ENCODE measurements at places on chromosomes 3 and 15. TPM values are rescaled to one million over a fixed set of nuclear protein-coding genes. Genes with fewer than 3 reads are reported as not detected.

DNA sequence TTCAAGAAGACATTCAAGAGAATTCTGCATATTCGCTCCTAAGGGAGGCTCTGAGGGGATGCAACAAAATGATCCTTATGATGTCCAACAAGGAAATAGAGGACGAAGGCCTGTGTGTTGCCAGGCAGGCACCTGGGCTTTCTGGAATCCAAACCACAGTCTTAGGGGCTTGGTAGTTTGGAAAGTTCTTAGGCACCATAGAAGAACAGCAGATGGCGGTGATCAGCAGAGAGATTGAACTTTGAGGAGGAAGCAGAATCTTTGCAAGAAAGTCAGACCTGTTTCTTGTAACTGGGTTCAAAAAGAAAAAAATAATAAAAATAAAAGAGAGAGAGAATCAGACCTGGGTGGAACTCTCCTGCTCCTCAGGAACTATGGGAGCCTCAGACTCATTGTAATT lies 11.7 kb upstream of the ATG7 start:
- DNase-seq, result no peak
- no peak overlapping the region for H3K27ac ChIP-seq
- H3K4me1 ChIP-seq, result no peaks in the 10 kb centered on the region
- no peak overlapping the region for H3K4me3 ChIP-seq

GRCh38 chr15:61383421-61383820 lies 154.3 kb upstream of the RORA start:
- no peak overlapping the region for H3K27ac ChIP-seq
- no peak overlapping the region for H3K4me3 ChIP-seq
- no peaks in the 10 kb centered on the region for H3K4me1 ChIP-seq
- no peaks in the 10 kb centered on the region for H3K27me3 ChIP-seq
- no peaks in the 10 kb centered on the region for H3K36me3 ChIP-seq

- DNase-seq, result no peak
- H3K4me3 ChIP-seq, result no peak overlapping the region
- H3K27me3 ChIP-seq, result no peaks in the 10 kb centered on the region
- H3K36me3 ChIP-seq, result no peaks in the 10 kb centered on the region
- no peak overlapping the region for H3K27ac ChIP-seq
These were observed 156.0 kb downstream of the AGBL1 start for GRCh38 chr15:86235667-86236066.

DNA sequence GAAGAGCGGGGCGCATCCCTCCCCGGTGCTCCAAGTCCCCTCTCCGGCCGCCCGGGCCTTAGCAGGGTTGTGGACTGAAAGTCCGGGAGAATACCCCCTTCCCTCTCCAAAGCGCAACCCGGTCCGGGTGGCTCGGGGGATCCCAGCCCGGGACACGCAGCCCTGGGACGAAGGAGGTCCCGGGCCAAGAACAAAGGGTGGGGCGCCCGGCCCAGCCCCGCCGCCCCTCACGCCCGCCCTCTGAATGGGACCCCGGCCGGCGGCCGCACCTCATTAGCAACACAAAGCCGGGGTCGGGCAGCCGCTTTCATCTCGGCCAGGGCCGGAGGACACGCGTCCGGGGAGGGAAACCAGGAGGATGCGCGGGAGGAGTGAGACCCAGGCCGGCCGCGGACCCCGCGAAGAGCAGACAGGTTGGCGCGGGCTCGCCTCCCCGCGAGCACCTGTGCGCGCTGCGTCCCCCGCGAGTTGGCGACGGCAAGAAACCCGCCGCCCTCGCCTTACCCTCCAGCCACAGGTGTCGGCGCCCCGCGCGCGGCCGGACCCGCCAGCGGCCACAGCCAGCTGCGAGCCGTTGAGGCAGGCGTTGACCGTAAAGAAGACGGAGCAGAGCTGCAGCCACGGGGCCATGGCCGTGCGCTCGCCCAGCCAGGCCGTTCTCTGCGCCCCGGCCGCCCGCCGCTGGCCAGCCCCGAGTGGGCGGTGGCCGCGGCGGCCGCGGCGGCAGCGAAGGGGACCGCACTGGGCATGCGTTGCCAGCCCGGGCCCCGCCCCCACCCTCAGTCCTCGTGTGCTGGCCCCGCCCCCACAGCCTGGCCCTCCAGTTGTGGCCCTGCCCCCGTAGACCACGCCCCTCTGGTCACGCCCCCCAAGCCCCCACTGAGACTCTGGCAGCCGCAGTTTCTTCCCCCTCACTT lies at the start of gene IL17RD:
TSS of gene IL17RD (minus strand) at position 697 of the 917 bp plus-strand sequence. CDS start at position 630, 67 bp downstream.
- no peaks in the 10 kb centered on the region for H3K36me3 ChIP-seq
- peak within 1 kb of the TSS; percentile 82 for H3K4me3 ChIP-seq
- H3K4me1 ChIP-seq, result peaks cover 5% of the 10 kb centered on the region
- H3K27me3 ChIP-seq, result no peaks in the 10 kb centered on the region
- H3K27ac ChIP-seq, result no peak within 1 kb of the TSS
- peak; percentile 25 for DNase-seq

- H3K4me3 ChIP-seq, result no peak overlapping the region
- no peaks in the 10 kb centered on the region for H3K36me3 ChIP-seq
- no peaks in the 10 kb centered on the region for H3K27me3 ChIP-seq
- H3K4me1 ChIP-seq, result peaks cover 15% of the 10 kb centered on the region
These were observed 31.0 kb downstream of the TRIM42 start for GRCh38 chr3:140708815-140709214.

DNA sequence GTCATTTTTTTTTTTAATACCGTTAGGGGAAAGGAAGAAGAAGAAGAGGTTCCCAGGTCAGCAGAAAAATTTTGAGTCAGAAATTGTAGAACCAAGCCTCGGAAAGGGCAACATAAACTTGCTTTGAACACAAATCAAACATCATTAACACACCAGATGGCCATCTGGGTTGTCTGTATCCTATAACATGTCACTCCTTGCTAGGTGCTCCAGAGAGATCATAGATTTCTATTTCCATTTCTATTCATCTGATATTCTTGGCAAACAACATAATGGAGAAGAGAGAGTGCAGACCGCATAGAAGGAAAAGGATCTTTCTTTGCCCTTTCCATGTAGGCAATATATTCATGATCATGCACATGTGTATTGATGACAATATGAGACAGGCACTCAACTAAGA lies 129.5 kb upstream of the STT3B start:
- H3K36me3 ChIP-seq, result no peaks in the 10 kb centered on the region
- peaks cover 32% of the 10 kb centered on the region for H3K4me1 ChIP-seq
- H3K27ac ChIP-seq, result no peak overlapping the region
- no peaks in the 10 kb centered on the region for H3K27me3 ChIP-seq

DNA sequence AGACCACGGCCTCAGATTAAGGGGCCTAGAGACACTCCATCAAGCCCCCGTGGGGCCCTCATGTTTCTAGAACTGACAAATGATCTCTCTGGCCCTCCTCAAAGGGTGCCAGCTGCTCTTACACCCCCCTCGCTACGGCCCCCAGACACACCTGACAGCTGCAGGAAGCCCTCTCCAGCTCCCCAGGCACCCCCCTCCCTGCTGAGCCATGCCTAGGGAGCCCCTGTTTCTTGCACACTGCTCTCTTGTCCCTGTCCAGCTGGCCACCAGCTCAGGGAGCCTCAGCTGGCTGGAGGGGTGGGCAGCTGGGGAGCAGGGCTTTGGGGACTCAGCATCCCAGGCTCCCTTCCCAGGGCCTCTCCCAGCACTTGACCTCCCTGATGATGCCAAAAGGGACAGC lies 14.8 kb downstream of the TNK2 start:
- peaks cover 69% of the 10 kb centered on the region for H3K4me1 ChIP-seq
- H3K36me3 ChIP-seq, result no peaks in the 10 kb centered on the region
- no peaks in the 10 kb centered on the region for H3K27me3 ChIP-seq
- no peak for DNase-seq

GRCh38 chr15:68834346-68834745 lies 13.7 kb upstream of the ANP32A start:
- H3K27me3 ChIP-seq, result no peaks in the 10 kb centered on the region
- H3K4me3 ChIP-seq, result no peak overlapping the region
- no peaks in the 10 kb centered on the region for H3K36me3 ChIP-seq
- DNase-seq, result no peak
- H3K4me1 ChIP-seq, result no peaks in the 10 kb centered on the region

DNA sequence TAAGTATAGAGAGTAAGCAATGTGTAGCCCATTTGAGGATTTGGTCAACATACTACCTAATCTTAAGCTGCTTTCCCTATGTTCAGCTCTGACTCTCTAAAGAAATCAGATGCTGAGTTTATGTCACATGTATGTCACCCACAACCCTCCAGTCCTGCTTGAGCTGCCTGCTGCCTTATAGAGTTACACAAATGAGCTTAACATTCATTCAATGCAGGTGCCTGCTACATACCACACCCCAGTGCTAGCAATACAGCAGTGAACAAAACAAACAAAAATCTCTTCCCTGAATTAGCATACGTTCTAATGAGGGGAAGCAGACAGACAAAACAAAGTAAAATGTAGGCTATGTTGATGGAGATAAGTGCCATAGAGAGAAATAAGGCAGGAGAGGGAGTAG lies 93.0 kb downstream of the HHLA2 start:
- H3K27me3 ChIP-seq, result no peaks in the 10 kb centered on the region
- H3K4me3 ChIP-seq, result no peak overlapping the region
- H3K27ac ChIP-seq, result no peak overlapping the region
- no peaks in the 10 kb centered on the region for H3K4me1 ChIP-seq
- no peaks in the 10 kb centered on the region for H3K36me3 ChIP-seq
- no peak for DNase-seq

Gene RYK
- total RNA-seq, result 74.1 TPM

Gene GOLGA8S
- 0.14 TPM for total RNA-seq

Gene LARP6
- 92.6 TPM for total RNA-seq

Gene PIERCE2
- total RNA-seq, result 12.6 TPM

Gene CPEB1
- 2.8 TPM for total RNA-seq

Gene SV2B
- total RNA-seq, result 2.6 TPM
